ENCODE measurements at places on chromosomes 3 and 15.

DNA sequence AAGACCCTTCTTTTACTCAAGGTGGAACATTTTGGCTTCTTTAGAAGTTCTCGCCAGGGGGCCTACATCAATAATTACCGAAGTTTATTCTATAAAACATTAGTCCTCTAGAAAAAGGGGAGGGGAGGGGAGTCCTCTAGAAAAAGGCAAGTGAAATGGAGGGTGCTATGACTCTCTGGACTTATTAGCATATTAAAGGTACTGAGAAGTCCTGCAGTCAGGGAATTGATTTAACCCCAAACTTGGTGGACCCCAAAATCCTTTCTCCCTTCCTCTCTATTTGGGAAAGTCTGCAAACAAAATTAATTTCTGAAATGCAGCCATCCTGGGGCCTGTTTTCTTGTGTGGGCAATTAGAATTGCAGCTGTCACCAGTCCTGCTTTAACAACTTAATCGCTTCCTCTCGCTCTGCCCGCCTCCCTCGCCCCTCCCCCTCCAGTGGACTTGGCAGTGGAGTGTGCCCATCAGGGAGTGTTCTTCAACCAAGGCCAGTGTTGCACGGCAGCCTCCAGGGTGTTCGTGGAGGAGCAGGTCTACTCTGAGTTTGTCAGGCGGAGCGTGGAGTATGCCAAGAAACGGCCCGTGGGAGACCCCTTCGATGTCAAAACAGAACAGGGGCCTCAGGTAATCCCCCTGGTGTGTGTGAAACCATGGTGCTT, 18.9 kb upstream of the LRRK1 start:
- DNase-seq: no peak

GRCh38 chr3:184578218-184578617, 16.6 kb downstream of the EPHB3 start:
- DNase-seq: no peak

- no peak for DNase-seq
Observed at GRCh38 chr3:126102530-126102951, 18.6 kb upstream of the SLC41A3 start.

GRCh38 chr15:58165661-58166060, 27.5 kb downstream of the AQP9 start:
- DNase-seq: no peak

DNA sequence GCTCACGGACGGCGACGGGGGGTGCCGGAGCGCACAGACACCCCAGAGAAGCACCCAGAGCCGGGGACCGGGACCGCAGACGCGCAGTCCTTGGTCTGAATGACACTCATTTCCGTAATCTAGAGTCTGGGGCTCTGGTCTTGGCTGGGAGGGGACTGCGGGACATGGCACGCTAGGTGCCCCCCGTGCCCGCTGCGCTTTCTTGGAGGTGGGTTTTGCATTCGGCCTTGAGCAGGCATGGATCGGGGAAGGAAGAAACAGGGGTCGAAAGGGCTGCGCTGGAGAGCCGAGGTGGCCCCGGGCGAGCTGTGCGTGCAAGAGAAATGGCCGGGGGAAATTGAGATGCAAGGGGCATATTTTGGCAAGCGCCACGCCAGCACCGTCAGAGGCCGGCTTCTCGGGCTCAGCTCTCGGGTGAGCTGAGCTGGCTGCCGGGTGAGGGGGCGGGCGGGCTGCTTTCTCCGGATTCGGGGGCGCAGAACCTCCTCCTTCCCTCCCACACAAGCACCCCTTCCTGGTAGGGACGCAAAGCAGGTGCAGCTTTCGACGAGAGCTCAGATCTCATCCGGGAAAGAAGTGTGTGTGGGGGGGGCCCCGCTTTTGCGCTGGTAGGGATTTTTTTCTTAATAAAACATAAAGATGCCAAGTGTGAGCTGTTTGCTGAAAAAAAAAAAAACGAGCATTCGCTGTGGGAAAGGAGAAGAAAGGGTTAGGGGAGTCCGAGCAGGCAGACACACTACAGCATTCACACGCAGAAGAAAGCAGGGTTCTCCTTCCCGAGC, 963 bp upstream of the NTRK3 start:
- DNase-seq: no peak

- no peak for DNase-seq
Observed at GRCh38 chr15:79948761-79949160, 22.2 kb downstream of the BCL2A1 start.

- no peak for DNase-seq
Observed at GRCh38 chr15:79067072-79067833, 23.3 kb downstream of the RASGRF1 start.

- peak; percentile 88 for DNase-seq
Observed at GRCh38 chr15:60397772-60398445, at the start of gene ANXA2. TSS of gene ANXA2 (minus strand) at chr15:60397986. CDS start at chr15:60386075, 11,911 bp downstream.

DNA sequence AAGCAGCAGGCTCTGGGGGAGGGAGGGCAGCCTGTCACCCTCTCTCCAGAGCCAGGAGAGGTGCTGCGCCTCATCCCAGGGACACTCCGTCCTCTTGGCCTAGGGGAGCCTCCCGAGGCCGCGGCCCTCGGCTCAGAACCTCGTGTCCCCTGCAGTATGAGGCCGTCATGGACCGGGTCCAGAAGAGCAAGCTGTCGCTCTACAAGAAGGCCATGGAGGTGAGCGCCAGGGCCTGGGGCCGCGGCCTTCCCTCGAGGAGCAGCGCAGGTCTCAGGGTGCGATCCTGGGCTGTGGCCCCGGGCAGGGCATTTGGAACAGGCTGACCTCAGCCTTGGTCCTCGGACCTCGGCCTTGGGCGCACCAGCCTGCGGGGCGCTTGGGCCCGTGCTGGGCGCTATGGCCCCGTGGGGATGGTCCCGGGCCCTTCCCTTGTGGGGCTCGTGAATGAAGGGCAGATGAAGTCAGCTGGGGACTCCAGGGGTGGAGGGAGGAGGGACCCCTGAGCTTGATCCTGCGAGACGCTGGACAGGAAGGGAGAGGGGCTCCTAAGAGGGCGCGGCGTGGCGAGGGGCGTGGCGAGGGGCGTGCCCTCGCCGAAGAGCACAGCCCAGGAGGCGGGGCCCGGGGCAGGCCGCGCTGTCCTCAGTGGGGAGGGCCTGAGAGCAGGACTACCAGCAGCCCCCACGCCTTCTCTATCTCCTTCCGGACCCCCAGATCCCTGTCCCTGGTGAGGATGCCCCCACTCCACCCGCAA, 32.9 kb downstream of the PSTPIP1 start:
- no peak for DNase-seq

GRCh38 chr15:26525096-26525495, 247.8 kb downstream of the GABRB3 start:
- DNase-seq: no peak

DNA sequence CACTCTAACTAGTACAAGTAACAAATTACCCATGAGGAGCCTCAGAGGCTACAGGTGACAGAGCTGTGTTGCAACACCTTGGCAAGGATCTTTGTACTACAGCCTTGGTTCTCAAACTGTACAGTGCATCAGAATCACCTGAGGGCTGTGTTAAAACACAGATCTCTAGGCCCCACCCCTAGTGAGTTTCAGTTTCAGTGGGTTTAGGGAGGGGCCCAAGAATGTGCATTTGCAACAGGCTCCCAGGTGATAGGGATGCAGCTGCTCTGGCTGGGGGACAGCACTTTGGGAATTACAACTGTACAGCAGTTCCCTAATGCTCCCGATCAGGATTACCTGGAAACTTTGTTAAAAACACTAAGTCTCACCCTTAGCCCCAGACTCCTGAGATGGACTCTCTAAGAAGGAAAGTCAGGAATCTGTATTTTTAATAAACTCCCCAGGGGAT, 66.1 kb upstream of the NR2F2 start:
- no peak for DNase-seq
